ENCODE measurements at places on chromosomes 16 and 17.
A peak's percentile ranks its signal among the peaks of the same experiment; 100 is the strongest.

GRCh38 chr17:82939621-82940135, 99.9 kb upstream of the ZNF750 start:
- DNase-seq = no peak

DNA sequence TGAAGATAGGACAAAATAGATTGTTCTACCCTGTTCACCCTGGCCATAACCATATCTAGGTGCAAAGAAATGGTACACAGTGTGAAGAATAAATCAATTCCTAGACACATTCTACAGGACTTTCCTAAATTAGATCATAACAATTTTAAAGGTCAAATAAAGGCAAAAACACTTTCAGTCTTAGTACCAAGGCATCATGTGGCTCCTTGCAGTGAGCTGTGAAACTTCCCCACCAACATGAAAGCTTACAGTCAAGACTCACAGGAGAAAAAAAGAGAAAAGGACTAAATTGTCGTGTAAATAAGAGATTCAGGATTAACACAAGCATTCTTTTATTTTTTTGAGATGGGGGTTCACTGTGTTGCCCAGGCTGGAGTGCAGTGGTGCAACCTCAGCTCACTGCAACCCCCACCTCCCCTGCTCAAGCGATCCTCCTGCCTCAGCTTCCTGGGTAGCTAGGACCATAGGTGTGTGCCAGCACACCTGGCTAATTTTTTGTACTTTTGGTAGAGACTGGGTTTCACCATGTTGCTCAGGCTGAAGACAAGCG, 14.2 kb downstream of the NSMCE1 start:
- DNase-seq = no peak

DNA sequence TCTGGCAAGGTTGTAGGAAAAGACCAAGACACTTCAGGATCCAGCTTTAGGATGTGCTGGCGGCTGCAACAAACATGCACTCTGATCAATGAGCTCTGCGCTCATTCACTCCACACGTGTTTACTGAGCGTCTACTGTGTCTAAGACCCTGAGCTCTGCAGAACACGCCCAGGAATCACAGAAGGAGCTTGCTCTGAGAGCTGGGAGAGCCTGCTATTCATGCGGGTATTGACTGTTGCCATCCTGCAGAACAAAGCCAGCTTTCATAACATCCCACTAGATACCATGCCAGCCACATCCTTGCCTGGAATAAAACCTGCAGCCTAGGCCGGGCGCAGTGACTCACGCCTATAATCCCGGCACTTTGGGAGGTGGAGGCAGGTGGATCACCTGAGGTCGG, 44.1 kb downstream of the NXN start:
- DNase-seq = no peak

- DNase-seq = no peak
Observed at GRCh38 chr16:84931107-84931494, 80.2 kb downstream of the ZDHHC7 start.

GRCh38 chr16:67943619-67944504, at the start of gene LCAT:
Gene LCAT, minus strand, starts transcription at chr16:67944120. Its CDS starts 19 bp downstream, at chr16:67944101.
- DNase-seq = no peak

GRCh38 chr17:48283907-48284306, 146.1 kb downstream of the SKAP1 start:
- DNase-seq = no peak

DNA sequence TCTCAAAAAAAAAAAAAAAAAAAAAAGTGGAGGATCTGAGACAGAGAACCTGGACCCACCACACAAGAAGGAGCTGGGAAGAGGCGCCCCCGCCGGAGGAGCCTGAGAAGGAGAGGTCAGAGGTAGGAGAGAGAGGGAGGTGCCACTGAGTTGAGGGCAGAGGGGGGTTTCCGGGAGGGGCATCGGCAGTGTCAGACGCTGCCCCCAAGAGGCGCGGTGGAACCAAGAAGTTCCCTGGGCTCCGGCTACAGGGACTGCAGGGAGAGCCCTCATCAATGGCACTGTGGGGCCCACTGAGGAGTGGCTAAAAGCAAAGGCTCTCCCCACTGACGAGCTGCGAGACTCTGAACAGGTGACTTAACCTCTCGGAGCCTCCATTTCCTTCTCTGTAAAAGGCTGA, 4.2 kb downstream of the CCDC42 start:
- DNase-seq = no peak

DNA sequence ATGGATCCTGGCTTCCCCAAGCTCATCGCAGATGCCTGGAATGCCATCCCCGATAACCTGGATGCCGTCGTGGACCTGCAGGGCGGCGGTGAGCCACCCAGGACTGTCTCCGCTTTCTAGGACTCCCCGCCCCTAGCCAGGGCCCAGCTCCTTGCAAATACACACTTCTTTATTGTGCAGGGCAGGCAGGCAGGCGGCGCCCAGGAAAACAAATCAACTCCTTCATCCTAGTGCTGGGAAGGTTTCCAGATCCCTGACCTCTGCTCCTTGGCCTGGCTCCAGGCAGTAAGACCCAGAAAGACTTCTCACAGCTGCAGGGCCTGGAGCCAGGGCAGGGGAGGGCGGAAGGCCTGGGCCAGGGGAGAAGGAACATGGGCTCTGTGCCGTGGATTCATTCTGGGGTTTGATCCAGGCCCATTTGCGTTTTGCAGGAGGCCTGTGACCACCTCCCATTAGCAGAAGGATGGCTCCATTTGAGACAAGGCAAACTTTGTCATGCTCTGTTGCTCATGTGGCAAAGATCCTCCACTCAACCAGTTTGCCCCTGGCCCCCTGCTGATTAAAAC, 6.0 kb upstream of the LPCAT2 start:
- DNase-seq = no peak

- no peak for DNase-seq
Observed at GRCh38 chr17:44324092-44324570, 492 bp downstream of the SLC25A39 start.

DNA sequence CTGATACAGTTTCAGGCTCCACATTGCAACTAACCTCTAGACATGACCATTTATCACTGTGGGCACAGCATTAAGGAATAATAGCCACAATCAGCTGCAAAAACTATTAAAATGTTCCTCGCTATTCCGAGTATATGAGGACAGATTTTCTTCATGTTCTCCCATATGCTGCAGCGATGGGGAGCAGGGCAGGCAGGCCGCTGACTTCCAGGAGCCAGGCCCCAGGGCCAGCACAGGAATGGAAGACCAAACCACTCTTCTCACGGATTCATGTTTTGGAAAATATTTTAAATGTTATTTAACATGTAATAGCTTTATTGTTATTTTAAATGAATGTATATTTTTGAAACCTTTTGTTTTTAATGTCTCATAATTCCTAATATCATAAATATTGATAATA, 43.8 kb upstream of the ENDOV start:
- DNase-seq = no peak

GRCh38 chr16:90016339-90016950, 2.8 kb downstream of the DBNDD1 start:
- DNase-seq = no peak

DNA sequence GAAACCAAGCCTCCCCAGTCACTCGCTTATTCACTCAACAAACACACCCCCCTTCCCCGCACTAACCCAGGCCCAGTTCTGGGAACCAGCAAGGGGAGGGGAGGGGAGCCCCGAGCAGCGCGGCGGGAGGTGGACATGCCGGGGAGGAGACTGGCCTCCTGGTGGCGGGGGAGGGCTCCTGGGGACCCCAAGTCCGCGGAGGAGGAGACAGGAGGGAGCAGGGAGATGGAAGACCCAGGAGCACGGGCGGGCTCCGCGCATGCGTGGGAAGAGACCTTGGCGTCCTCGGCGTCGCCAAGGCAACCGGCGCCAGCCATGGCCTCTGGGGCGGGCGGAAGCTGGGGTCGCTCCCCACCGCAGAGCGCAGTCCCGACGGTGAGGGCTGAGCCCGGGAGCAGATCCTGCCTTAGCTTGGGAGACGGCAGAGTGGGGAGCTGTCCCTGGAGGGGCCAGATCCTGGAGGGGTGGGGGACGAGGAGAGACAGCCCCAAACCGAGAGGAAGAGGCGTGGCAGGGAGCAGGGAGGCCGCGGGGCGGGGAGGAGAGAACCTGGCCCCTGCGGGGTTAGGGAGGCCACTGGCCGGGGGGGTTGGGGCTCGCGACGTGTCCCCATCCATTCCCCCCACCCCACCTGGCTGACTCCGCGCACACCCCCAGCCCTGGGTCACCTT, at the start of gene PRR29:
TSS of gene PRR29 (plus strand) at position 302 of the 671 bp plus-strand sequence. CDS start at position 316, 14 bp downstream.
- peak; percentile 93 for DNase-seq

DNA sequence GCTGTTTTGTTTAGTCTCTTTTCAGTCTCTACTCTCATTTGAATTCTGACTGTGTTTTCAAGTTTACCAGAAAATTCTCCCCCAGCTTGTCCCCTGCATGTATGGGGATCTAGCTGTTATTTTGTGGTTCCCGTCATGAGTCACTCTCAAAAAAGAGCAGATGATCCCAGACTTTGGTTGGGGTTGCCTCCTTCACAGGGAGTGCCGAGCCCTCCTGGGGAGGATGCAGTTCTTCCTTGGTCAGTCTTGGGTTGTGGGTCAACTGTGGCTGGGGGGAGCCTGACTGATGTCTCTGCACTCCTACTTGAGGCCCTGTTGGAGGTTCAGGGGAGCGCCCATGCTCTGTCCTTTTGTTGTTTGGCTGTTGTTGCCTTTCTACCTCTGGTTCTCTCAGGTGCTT, 37.7 kb downstream of the EPN2 start:
- no peak for DNase-seq

DNA sequence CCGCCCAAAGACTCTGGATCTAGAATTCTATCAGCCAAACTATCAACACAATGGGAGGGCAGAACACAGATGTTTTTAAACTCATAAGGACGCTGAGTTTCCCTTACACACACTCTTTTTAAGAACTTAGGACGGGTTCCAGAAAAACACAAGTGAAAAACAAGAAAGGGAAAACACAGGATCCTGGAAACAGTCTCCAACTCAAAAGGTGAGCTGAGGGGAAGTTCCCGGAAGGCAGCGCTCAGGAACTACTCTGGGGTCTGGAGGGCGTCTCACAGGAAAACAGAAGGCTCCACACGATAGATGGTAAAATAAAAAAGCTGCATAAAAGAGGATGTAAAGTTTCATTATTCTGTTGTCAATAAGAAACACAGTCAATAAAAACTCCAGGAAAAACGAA, 80.2 kb upstream of the DOC2B start:
- DNase-seq = no peak

DNA sequence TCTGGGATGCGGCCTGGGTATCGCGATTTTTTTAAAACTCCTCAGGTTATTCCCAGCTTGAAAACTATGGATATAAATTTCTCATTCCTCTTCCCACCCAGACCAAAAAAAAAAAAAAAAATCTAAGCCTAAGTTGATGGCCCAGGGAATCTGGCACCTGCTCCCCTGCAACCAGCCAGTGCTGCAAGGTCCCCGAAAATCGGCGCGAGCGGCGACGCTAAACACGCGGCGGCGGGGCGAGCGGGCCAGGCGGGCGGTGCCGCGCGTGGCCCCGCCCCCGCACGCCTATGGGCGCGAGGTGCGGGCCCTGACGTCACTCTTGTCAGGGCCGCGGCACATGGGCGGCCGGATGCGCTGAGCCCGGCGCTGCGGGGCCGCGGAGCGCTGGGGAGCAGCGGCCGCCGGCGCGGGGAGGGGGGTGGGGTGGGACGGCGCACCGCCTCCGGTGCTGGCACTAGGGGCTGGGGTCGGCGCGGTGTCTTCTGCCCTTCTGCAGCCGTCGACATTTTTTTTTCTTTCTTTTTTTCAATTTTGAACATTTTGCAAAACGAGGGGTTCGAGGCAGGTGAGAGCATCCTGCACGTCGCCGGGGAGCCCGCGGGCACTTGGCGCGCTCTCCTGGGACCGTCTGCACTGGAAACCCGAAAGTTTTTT, at the start of gene HLF:
TSS of gene HLF (plus strand) at position 316 of the 654 bp plus-strand sequence. CDS start 525 bp downstream, outside the sequence.
- DNase-seq = peak; percentile 85

DNA sequence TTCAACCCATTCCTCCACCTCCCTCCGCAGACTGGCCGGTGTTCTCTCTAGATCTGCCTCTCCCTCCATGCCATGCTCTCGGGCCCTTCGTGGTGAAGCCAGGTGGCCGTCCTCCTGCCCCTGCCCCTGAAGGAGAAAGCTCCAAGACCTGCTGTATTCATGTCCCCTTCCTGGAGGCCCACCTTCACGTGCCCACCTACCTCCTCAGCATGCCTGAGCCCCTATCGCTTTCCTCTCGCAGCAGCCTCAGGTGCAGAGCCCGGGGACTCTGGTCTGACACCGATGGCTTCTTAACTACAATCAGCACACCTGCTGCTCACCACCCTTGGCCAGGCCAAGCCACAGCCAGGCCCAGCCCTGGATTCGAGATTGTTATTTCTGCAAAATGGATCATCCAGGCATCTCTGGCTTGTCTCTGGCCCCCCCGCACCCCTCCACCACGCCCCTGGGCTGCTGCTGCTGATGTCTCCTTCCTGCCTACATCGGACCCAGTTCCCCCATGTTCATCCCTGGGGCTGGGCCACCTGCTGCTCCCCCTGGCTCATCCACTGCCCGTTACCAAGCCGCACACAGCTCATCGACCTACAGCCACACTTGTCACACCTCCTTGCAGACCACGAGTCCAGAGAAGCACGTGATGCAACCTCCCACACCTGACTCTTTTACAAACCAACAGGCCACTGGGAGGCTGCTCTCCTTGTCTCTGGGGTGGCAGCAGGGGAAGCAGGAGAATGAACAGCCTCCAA, 32.5 kb upstream of the TNFRSF13B start:
- no peak for DNase-seq

- DNase-seq = no peak
Observed at GRCh38 chr17:16214190-16215001, 938 bp downstream of the NCOR1 start.

GRCh38 chr17:266701-267667, 85.5 kb upstream of the DOC2B start:
- DNase-seq = no peak

GRCh38 chr17:245020-245419, 63.6 kb upstream of the DOC2B start:
- no peak for DNase-seq

- no peak for DNase-seq
Observed at GRCh38 chr16:67154578-67155294, 3.9 kb upstream of the B3GNT9 start.

DNA sequence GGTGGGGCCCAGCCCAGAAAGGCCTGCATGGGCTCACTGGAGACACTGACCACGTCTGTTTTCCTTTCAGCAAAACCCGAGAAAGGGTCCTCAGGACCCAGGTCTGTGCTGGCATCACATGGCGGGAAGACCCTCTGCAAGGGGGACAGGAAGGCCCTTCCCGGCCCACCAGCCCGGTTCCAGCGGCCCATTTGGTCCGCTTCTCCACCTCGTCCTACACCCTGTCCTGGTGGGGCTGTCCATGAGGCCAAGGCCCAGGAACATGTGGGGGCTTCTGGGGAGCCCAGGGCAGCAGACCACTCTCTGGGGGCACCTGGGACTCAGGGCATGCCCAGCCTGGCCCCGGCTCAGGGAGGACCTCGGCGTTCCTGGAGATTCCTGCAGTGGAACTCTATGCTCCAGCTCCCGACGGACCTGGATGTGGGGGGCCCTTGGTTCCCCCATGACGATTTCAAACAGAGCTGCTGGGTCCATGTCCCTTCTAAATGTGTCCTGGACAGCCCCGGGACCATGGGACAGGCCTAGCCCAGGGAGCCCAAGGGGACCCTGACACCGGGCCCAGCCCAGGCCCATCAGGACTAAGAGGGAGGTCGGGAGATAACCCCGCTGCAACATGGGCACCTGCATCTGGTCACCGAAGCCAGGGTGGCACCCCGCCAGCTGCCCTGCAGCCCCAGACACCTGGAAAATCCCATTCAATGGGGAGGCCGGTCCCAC, 26.4 kb upstream of the KSR1 start:
- DNase-seq = no peak

Data from GM12891 (cell line).